Bronchial epithelial cell (primary cell): ENCODE measurements at places on chromosomes 11 and 22. TPM values are rescaled to one million over a fixed set of nuclear protein-coding genes. Genes with fewer than 3 reads are reported as not detected.

CD3E gene
- not detected in 2 replicates for total RNA-seq

- DNase-seq = no peak
Observed at GRCh38 chr11:19727246-19727645, 14.6 kb downstream of the NAV2 start.

DNA sequence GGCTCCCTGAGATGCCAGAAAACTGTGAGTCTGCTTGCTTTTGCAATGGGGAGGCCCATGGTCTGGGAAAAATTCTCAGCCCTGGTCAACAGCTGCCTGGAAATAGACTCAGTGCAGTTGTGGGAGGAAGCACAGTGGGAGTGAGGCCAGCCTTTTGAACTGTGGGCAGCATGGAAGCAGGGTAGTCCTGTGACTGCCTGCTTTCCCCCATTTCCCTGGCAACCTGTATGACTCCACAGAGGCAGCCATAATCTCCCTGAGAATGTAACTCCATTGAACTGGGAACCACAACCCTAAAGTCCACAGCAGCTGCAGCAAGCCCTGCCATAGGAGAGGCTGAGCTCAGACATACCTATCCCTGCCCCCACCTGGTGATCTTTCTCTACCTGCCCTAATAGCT is 494.6 kb upstream of the FAT3 start:
- DNase-seq = no peak

CRYAB gene
- 1.2 TPM in 1 of 2 replicates, not detected in the other for total RNA-seq

CYTH4 gene
- total RNA-seq = not detected in 2 replicates

APOA5 gene
- not detected in 2 replicates for total RNA-seq
